ENCODE measurements at places on chromosomes 2 and 18.

- no peak for ATAC-seq
Observed at GRCh38 chr2:168594778-168595177, 138.7 kb downstream of the CERS6 start.

- no peak for ATAC-seq
Observed at GRCh38 chr2:220955776-220956175, 616.3 kb downstream of the EPHA4 start.

DNA sequence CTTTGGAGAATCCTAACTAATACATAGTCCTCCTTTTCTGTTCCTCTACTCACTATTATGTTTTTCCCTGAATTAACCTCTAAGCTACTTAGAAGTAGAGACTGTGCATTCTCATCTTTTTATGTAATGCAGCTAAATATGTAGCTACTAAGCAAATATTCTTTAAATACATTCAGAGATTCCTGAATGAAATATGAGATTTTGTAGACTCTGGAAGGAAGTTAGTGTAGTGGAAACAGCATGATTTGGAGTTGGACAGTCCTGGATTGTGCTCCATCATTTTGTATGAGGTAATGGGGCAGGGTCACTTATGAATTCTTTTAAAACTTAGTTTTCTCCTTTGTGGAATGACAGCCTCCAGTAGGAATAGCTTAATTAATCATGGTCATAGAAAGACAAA is 24.7 kb upstream of the NT5C1B start:
- no peak for ATAC-seq

- ATAC-seq = no peak
Observed at GRCh38 chr2:212299333-212299732, 239.3 kb downstream of the ERBB4 start.

DNA sequence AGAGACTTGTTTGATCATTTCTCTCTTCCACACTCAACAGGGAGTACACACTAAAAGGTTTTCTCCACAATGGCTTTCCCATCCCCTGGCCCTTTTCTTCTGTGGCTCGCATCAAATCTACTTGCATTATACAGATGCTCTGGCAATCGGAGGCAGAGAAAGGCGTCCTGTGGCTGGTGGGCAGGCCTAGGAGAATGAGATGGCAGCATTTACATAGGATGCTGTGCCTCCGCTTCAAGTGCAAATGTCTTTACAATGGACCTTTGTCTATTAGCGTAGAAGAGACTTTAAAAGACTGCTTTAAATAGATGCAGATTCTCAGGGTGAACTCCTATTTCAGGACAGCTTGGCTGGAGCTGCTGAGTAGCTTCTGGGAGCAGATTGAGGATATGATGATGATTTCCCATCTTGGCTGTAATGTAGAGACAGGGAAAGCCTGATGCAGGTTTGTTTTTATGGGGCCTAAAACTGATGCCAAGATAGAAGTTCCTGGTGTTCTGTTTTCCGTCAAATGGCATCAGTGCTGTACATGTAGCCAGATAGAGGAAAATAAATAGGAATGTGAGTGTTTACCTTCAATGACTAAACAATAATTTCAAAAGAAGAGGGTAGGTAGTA is 423.4 kb downstream of the RND3 start:
- ATAC-seq = no peak

DNA sequence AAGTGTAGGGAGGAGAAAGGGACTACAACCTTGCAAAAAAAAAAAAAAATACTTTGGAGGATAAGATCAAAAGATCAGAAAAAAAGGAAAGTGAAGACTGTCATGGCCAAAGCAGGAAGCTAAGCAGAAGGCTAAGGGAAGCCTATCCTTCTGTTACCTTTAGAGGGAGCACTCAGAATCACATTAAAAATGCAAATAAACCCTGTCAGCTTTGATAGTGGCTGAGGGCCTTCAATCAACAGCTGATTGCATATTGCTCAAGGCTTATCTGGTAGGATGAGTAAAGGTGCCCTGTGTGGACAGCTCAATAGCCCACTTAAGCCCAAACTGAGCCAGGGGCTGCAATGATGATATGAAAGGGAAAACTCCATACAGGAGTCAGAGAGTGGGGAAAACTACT is 1021.2 kb downstream of the LRP1B start:
- no peak for ATAC-seq

- no peak for ATAC-seq
Observed at GRCh38 chr2:152729844-152730243, 11.4 kb downstream of the ARL6IP6 start.

DNA sequence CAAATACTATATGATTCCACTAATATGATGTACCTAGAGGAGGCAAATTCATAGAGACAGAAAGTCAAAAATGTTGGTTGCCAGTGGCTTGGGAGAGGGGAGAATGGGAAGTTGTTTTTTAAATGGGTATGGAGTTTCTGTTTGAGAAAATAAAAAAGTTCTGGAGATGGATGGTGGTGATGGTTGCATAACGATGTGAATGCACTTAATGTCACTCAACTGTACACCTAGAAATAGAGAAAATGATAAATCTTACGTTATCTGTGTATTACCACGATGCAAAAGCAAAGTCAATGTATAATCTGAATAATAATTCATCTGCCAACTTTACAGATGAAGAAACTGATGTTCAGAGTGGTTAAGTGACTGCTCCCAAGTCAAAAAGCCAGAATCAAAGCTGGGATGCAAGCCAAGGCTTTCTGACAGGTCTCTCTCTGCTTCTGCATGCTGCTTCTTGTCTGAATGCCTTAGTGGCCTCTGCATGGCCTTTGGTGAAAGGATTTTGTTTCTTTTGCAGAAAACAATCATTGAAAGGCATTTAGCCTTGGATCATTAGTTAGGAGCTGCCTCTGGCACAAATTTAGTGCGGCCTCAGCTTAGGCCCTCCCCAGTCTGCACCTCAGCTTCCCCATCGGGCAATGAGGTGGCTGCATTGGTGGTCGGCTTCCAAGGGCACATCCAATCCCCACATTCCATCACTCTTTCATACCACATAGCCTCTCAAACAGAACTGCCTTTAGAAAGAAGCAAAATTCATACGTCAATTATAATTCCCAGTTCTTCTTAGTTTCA is 46.5 kb upstream of the MYCN start:
- no peak for ATAC-seq

GRCh38 chr2:176068419-176068832 is 15.3 kb downstream of the EVX2 start:
- ATAC-seq = no peak

DNA sequence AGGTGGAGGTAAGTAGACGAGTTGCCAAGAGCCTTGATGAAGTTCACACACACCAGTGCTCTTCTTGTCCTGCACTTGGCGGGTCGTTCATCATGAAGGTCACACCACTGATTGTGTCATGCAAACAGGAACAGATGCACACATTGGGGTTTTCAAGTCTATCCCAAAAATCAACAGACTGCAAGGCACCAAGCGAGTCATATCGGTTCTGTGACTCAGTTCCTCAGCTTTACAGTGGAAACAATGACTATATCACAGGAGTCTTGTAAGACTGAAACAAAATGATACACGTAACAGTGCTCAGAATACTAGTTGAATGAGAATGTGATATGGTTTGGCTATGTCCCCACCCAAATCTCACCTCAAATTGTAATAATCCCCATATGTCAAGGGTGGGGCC is 526.9 kb upstream of the ID2 start:
- ATAC-seq = peak; percentile 90

DNA sequence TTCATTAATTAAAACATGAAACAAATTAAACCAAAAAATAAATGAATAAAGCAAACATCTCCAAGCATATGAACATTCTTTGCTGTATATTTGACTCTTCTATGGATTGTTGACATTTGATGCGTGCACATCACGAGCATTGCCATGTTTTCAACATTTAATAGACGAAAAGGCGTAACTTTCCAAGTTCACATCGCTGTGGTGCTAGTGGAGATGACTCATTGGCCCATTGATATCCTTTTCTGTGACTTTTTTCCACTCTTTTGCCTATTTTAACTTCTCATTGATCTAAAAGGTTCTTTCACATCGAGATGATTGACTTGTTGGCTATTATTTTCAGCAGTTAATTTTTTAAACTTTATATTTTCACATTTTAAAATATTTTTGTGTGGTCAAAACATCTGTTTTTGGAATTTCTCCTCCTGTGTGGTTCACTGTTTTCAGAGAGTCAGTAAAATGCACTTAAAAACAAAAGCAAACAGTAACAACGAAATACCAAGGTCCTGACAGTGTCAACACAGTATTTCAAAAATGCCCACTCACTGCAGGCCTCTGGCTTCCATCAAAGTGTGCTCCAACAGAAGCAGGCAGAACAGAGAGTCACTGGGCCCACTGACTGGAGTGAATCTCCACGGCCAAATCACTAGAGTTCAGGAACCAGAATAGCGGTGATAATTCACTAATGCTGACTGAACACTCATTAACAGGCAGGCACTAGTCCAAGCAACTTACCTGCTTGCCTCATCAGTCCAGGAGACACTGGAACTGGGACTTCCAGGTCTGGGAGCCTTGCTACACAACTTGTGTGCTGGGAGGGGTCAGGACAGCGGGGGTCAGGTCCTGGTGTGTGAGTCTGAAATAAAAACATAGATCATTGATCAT is 372.2 kb upstream of the SMIM21 start:
- ATAC-seq = no peak

- no peak for ATAC-seq
Observed at GRCh38 chr2:217843324-217843723, 159.5 kb downstream of the TNS1 start.

GRCh38 chr2:44360749-44361329 is 455 bp downstream of the PREPL start:
- peak; percentile 53 for ATAC-seq

DNA sequence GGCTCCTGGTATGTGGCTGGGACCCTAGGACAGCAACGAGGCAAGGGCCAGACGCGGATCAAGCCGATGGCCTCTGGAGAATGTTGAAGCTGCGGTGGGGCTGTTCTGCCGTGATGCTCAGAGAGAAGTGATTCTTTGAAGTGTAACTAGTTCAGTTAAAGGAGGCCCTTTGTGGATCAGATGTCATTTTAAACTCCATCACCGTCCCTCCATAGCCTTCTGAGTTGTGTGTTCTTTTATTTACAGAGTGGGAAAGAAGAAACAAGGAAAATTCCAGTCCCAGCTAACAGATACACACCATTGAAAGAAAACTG is 403 bp downstream of the PNO1 start:
- ATAC-seq = no peak

- no peak for ATAC-seq
Observed at GRCh38 chr2:184261818-184262217, 336.5 kb upstream of the ZNF804A start.

DNA sequence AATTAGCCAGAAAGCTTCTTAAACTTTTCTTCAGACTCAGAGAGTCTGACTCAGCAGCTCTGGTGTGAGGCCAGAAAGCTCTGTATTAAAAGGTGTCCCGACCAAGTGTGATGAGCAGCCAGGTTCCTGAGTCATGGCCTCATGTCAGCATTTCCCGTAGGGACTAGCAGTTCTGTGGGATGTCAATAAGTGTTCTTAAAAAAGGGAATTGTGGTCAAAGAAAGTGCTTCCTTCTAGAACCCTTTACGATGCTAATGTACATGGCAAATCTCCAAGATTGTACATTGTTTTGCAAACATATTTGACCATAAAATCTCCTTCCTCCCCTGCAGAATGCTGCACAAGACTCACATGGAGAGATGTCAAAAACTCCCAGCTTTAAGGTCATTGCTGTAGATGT is 80.1 kb downstream of the PLA2R1 start:
- ATAC-seq = no peak

GRCh38 chr2:105795575-105795934 is 50.8 kb downstream of the NCK2 start:
- ATAC-seq = peak; percentile 33

- no peak for ATAC-seq
Observed at GRCh38 chr2:82748653-82749052, 1710.4 kb downstream of the SUCLG1 start.

DNA sequence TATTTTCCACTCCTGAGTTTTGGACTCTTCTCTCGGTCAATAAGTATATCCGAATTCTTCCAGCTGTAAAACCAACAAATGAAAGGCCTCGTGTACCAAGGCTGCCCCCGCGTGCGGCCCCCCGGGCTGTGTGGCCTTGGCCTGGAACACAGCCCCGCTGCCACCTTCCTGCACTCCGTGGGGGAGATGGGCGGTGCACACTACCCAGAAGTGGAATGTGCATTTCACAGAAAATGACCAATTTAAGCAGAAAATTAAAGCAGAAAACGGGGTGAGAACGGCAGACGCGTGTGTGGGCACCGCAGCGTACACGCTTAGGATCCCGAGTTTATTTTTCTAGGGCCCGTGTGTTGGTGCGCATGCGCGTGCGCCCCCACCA is 34.4 kb upstream of the ZNF516 start:
- ATAC-seq = no peak

GRCh38 chr2:15577071-15577735 is 14.5 kb upstream of the DDX1 start:
- ATAC-seq = peak; percentile 97

DNA sequence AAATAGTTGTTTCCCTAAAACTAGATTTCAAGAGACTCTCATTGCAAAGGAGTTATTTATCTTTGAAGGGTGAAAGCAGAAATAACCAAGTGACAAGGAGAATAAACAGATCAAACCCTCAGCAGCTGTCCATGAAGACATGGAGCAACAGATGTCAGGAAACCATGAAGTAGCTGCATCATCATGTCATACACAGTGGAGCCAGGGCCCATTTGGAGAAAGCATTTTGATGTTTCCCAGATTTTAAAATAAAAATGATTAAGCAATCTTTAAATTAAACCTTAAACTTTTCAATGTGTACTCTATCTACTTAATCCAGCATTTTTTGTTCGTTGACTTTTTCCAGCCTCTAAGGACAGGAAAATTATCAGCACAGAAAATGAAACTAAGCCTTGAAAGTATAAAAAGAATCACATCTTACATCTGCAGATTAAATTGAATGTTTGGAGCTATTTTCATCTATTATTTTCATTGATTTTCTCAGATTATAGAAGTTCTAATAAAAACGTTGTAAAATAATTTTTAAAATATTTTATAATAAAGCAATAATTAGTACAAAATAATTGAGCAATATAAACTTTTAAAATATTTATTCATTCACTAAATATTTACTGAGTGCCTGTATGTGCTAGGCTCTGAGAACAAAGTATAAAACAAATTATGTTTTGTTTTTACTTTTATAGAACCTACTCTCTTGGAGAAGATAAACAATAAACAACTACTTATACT is 860.1 kb downstream of the BCL11A start:
- no peak for ATAC-seq

DNA sequence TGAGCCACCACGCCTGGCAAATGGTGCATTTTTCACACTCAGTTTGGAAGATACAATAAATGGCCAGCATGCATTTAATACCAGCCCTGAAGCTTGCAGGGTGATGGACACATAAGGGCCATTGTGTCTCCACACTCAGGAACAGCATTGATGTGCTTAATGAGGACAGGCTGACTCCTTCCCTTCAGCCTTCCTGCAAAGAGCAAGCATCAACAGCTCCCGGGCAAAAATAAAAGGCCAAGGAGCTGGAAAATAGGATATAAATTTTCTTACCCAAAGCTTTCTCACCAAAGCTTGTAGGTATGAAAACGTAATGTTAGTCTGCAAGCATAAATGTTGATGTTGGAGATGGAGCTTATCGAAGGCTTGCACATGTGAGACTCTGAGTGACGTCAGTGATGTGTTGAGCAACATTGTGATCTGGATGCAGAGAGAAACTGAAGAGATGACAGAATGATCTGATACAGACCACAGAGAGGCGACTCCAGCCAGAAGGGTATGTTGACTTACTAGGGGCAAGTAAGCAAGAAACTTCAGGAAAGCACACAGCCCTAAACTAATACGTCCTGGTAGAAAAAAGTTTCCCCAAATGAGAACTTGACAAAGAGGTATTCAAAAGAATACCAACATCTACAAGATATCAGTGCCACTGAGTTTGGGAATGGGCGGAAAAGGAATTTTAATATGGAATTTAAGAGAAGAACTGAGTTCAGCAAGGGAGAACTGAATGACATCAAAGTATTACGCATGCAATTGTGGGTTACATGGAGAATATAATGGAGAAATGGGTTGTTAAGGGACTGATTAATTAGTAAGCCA is 256.5 kb downstream of the TGIF1 start:
- no peak for ATAC-seq
